ENCODE measurements at places on chromosomes 5 and 9.

DNA sequence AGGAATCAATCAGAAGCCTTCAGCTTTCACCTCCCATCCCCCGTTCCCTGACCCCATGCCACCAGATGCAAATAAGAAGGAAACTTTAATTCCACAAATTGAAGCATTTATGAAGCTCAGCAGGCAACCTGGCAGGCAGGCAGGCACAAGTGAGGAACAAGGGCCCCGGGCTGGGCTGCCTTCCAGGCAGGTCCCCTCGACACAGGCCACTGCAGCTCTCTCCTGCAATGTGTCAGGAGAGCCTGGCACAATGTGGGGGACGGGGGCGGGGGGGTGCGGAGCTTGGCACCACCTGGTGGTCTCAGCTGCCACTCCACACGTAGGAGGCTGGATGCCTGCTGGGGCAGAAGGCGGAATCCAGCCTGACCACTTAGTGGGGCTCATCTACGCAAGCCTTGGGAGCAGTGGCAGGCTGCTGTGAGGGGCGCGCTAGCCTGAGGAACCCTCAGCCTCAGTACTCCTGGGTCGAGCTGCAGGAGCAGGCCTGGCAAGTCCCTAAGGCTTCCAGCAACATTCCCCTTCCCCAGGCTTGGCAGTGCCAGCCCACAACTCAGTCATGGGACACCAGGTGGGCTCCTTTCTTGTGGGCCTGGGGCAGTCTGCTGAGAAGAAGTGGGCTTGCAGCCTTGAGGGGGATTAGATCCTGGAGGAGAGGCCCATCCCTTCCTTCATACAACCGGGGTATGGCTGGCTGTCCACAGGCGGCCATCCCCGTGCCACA lies 50.2 kb upstream of the KCNMB1 start:
- no peak for DNase-seq

GRCh38 chr5:150021491-150022157 lies 21.1 kb downstream of the HMGXB3 start:
- no peak for DNase-seq

- peak; percentile 10 for DNase-seq
Observed at GRCh38 chr9:105694848-105695581, 674 bp downstream of the TMEM38B start.

DNA sequence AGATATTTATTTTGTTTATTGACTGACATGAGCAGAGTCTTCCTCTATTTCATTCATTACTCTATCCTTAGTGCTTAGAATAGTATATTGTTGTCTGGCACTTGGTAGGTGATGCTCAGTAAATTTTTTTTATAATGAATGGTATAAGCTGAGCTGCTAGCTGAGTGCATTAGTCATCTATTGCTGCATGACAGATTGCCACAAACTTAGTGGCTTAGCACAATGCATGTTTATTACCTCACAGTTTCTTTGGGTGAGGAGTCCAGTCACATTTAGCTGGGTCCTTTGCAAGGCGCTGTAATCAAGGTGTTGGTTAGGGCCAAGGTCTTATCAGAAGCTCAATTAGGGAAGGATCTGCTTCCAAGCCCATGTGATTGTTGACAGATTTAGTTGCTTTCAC lies 23.1 kb downstream of the SMAD5 start:
- DNase-seq, result no peak

- DNase-seq, result no peak
Observed at GRCh38 chr5:170112876-170113521, 7.3 kb downstream of the FOXI1 start.

All from NCI-H226 (cell line).